Glomerular endothelial cell (primary cell): ENCODE measurements at places on chromosomes 2 and 18. TPM values are rescaled to one million over a fixed set of nuclear protein-coding genes. Genes with fewer than 3 reads are reported as not detected.

SPAG16 gene
- total RNA-seq: 13.8 and 15.6 TPM in 2 replicates

IRS1 gene
- 4.0 and 4.1 TPM in 2 replicates for total RNA-seq

PLB1 gene
- total RNA-seq: 0.53 and 1.6 TPM in 2 replicates

SCYGR4 gene
- not detected in 2 replicates for total RNA-seq

MEP1B gene
- not detected in 2 replicates for total RNA-seq

UCN gene
- 1.4 TPM in 1 of 2 replicates, not detected in the other for total RNA-seq

AQP12A gene
- not detected in 2 replicates for total RNA-seq

INHBB gene
- 2.4 and 13.9 TPM in 2 replicates for total RNA-seq

CXCR1 gene
- not detected in 2 replicates for total RNA-seq

POMC gene
- total RNA-seq: 0.58 and 2.8 TPM in 2 replicates

SOCS6 gene
- 14.6 and 15.7 TPM in 2 replicates for total RNA-seq

HOXD3 gene
- 5.3 and 7.2 TPM in 2 replicates for total RNA-seq

EGR4 gene
- not detected in 2 replicates for total RNA-seq

LHCGR gene
- 0.70 TPM in 1 of 2 replicates, not detected in the other for total RNA-seq

C2orf78 gene
- not detected in 2 replicates for total RNA-seq

PROM2 gene
- total RNA-seq: 0.99 and 4.8 TPM in 2 replicates

DCC gene
- 0.06 TPM in 1 of 2 replicates, not detected in the other for total RNA-seq

ADAM23 gene
- total RNA-seq: 5.8 and 9.9 TPM in 2 replicates

RAB6D gene
- total RNA-seq: not detected in 2 replicates

MYO5B gene
- 1.8 and 11.2 TPM in 2 replicates for total RNA-seq

SERPINB13 gene
- not detected in 2 replicates for total RNA-seq

LPIN2 gene
- 19.3 and 25.5 TPM in 2 replicates for total RNA-seq

LINC00305 gene
- total RNA-seq: 2.6 TPM in 1 of 2 replicates, not detected in the other

PXDN gene
- total RNA-seq: 1,281 and 1,930 TPM in 2 replicates

AQP4 gene
- not detected in 2 replicates for total RNA-seq

GPR45 gene
- total RNA-seq: not detected in 2 replicates

TLX2 gene
- not detected in 2 replicates for total RNA-seq

AGXT gene
- total RNA-seq: not detected in 2 replicates

COL6A3 gene
- total RNA-seq: 59.2 and 244 TPM in 2 replicates

CTAGE1 gene
- total RNA-seq: not detected in 2 replicates

CIB4 gene
- total RNA-seq: not detected in 2 replicates

TMEM198 gene
- total RNA-seq: 0.05 and 0.29 TPM in 2 replicates

CD226 gene
- total RNA-seq: under 0.01 TPM in 1 of 2 replicates, not detected in the other

PLGLB2 gene
- total RNA-seq: 0.24 and 0.99 TPM in 2 replicates

GLS gene
- total RNA-seq: 110 and 122 TPM in 2 replicates

PRSS56 gene
- total RNA-seq: not detected in 2 replicates

L3MBTL4 gene
- total RNA-seq: 0.53 and 1.3 TPM in 2 replicates

SERPINB3 gene
- total RNA-seq: not detected in 2 replicates

CPO gene
- total RNA-seq: 0.48 TPM in 1 of 2 replicates, not detected in the other

CCDC148 gene
- 0.35 and 1.2 TPM in 2 replicates for total RNA-seq

ELOA2 gene
- total RNA-seq: not detected in 2 replicates

COL5A2 gene
- total RNA-seq: 110 and 229 TPM in 2 replicates

GALNT14 gene
- total RNA-seq: 10.4 and 17.0 TPM in 2 replicates

NMUR1 gene
- not detected in 2 replicates for total RNA-seq

CDH20 gene
- total RNA-seq: 0.24 TPM in 1 of 2 replicates, not detected in the other

EIF2AK3 gene
- total RNA-seq: 20.7 and 29.8 TPM in 2 replicates

ARHGAP15 gene
- total RNA-seq: not detected in 2 replicates

CD207 gene
- total RNA-seq: not detected in 2 replicates

TEKT4 gene
- total RNA-seq: not detected in 2 replicates

PTH2R gene
- 0.97 TPM in 1 of 2 replicates, not detected in the other for total RNA-seq

UGT1A5 gene
- not detected in 2 replicates for total RNA-seq

TWIST2 gene
- total RNA-seq: 4.8 and 7.2 TPM in 2 replicates

RAMP1 gene
- not detected in 2 replicates for total RNA-seq

RGPD4 gene
- total RNA-seq: not detected in 2 replicates

NAT8 gene
- not detected in 2 replicates for total RNA-seq
